CD4-positive, alpha-beta T cell (primary cell): ENCODE measurements at places on chromosomes 4 and X.

DNA sequence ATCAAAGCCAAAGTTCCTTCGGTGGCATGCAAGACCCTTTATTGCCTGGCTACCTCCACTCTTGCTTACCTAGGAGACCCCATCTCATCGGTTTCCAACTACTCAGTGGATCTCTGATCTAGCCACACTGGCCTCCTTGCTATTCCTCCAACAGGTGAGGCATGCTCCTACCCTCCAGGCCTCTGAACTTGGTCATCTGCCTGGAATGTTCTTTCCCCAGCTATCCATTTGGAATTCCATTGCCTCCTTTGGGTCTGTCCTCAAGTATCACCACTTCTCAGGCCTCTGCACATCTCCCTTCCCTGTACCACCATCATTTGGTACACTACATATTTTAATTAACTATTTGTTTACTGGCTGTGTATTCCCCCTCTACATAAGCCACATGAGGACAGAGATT is 11.2 kb downstream of the LGI2 start:
- H3K4me3 ChIP-seq = no peak overlapping the region
- H3K27ac ChIP-seq = no peak overlapping the region
- no peaks in the 10 kb centered on the region for H3K36me3 ChIP-seq
- no peak for DNase-seq

- H3K27ac ChIP-seq = no peak overlapping the region
- DNase-seq = no peak
- H3K36me3 ChIP-seq = no peaks in the 10 kb centered on the region
- H3K4me1 ChIP-seq = no peaks in the 10 kb centered on the region
- H3K27me3 ChIP-seq = peaks cover 3% of the 10 kb centered on the region
Observed at GRCh38 chr4:118904418-118904817, 15.8 kb downstream of the SYNPO2 start.

- H3K4me3 ChIP-seq = no peak overlapping the region
- no peak for DNase-seq
- H3K4me1 ChIP-seq = peaks cover 12% of the 10 kb centered on the region
- H3K27me3 ChIP-seq = no peaks in the 10 kb centered on the region
- no peak overlapping the region for H3K27ac ChIP-seq
Observed at GRCh38 chr4:88937081-88937480, 119.9 kb downstream of the FAM13A start.

DNA sequence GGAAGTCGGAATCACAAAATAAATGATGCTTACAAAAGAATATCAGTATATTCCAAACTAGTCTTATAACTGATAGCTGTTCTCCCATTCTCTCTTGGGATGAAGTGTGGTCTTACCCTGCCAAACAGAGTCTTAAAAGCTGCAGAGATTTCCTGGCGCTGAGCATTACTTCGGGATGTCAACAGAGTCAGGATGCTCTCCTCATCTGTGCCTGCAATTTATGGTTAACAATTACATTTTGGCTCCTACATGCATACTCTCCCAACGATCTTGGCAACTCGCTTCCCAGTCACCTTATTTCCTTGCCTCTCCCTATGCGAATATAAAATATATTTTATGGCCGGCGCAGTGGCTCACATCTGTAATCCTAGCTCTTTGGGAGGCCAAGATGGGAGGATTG is 12.2 kb downstream of the ANXA5 start:
- DNase-seq = no peak
- H3K27me3 ChIP-seq = no peaks in the 10 kb centered on the region
- H3K4me1 ChIP-seq = no peaks in the 10 kb centered on the region
- H3K27ac ChIP-seq = no peak overlapping the region
- H3K36me3 ChIP-seq = peaks cover 42% of the 10 kb centered on the region

- H3K27me3 ChIP-seq = no peaks in the 10 kb centered on the region
- H3K4me1 ChIP-seq = no peaks in the 10 kb centered on the region
- no peaks in the 10 kb centered on the region for H3K36me3 ChIP-seq
- no peak overlapping the region for H3K27ac ChIP-seq
- no peak for DNase-seq
Observed at GRCh38 chr4:19580095-19580494, 671.6 kb upstream of the SLIT2 start.

DNA sequence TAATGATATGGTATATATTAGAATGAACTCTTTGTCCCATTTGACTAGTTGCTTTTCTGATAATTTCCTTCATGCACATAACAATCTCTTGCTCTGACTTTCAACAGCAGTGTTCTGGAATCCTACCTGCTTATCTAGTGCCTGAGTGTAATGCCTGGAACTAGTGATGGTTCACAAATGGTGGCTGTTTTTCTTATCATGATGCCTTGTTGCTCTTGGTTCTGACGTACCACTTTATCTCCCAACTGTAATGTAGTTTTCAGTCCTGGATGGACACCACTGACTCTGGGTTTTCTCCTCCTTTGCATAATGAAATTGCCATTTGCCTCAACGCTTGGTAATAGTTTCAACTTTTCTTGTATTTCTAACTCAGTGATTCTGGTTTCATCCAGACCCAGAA is 25.5 kb upstream of the LUZP4 start:
- no peak for DNase-seq
- H3K4me1 ChIP-seq = no peaks in the 10 kb centered on the region
- no peaks in the 10 kb centered on the region for H3K27me3 ChIP-seq
- no peak overlapping the region for H3K4me3 ChIP-seq

GRCh38 chrX:134024686-134025377 is 39.4 kb upstream of the GPC3 start:
- H3K4me3 ChIP-seq = no peak overlapping the region
- no peak overlapping the region for H3K27ac ChIP-seq
- H3K36me3 ChIP-seq = no peaks in the 10 kb centered on the region
- no peak for DNase-seq
- H3K27me3 ChIP-seq = no peaks in the 10 kb centered on the region

- no peak overlapping the region for H3K27ac ChIP-seq
- H3K4me3 ChIP-seq = no peak overlapping the region
- no peak for DNase-seq
- H3K27me3 ChIP-seq = no peaks in the 10 kb centered on the region
- no peaks in the 10 kb centered on the region for H3K36me3 ChIP-seq
Observed at GRCh38 chr4:145387079-145387478, 94.6 kb upstream of the SMAD1 start.

DNA sequence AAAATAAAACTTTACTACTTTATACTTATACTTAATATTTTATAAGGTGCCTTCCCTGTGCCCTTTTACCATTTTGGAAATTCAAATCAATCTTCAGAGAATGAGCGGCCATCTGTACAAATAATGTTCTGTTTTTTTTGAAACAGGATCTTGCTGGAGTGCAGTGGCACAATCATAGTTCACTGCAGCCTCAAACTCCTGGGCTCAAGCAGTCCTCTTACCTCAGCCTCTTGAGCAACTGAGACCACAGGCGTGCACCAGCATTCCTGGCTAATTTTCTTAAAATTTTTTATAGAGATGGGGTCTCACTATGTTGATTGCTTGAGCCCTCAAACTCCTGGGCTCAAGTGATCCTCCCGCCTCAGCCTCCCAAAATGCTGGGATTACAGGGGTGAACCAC is 53.5 kb downstream of the FAM114A1 start:
- no peak overlapping the region for H3K27ac ChIP-seq
- no peak overlapping the region for H3K4me3 ChIP-seq
- H3K4me1 ChIP-seq = no peaks in the 10 kb centered on the region
- H3K27me3 ChIP-seq = no peaks in the 10 kb centered on the region

DNA sequence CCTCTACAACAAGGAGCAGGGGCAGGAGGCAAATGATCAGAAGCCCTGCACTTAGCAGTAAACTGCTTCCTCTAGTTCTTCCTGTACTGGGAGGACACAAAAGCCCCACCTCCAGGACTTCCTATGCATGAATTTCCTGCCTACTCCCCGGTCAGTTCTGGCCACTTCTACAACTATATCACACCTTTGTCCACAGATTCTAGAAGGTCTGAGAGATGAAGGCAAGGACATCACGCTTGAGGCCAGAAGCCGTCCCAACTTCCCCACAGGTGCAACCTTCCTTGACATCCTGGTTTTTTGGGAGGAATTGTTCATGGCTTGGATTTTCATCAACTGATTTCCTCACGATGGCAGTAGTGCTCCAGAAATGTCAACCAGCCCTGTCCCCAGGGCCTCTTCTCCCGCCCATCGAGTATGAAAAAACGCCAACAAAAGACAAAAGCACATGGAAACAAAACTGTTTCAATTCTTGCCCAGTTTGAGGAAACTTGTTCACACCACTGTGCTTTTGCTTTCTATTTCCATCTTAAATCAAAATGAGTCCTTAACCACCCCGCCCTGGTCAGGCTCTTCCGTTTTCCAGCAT is 206.5 kb upstream of the STK26 start:
- DNase-seq = peak; percentile 70
- peaks cover 20% of the 10 kb centered on the region for H3K4me1 ChIP-seq
- H3K27ac ChIP-seq = no peak overlapping the region
- H3K4me3 ChIP-seq = peak overlapping the region; percentile 45
- H3K27me3 ChIP-seq = no peaks in the 10 kb centered on the region

GRCh38 chrX:108090491-108091263 is 665 bp downstream of the PSMD10 start:
- DNase-seq = no peak
- peak overlapping the region; percentile 87 for H3K4me3 ChIP-seq
- peaks cover 10% of the 10 kb centered on the region for H3K36me3 ChIP-seq
- no peaks in the 10 kb centered on the region for H3K27me3 ChIP-seq
- peaks cover 11% of the 10 kb centered on the region for H3K4me1 ChIP-seq
- H3K27ac ChIP-seq = peak overlapping the region; percentile 72

DNA sequence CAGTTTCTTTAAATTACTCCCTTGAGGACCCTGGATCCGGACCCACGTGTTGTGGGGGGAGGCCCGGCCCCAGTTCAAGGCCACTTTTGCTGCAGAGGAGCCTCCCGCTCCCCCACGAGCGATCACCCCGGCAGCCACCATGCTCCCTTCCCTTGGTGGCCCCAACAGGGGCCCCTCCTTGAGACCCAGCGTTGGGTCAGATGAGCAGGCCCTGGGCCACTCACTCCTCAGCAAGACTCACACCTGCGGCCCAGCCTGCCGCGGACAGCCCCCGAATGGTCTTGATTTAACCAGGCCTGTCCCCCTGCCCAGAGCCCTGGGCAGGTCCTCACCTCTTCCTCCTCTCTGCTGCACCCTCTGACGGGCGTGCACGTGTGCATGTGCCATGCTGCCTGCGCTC is 4.3 kb downstream of the CPLX1 start:
- H3K4me1 ChIP-seq = peaks cover 11% of the 10 kb centered on the region
- H3K36me3 ChIP-seq = no peaks in the 10 kb centered on the region
- no peak overlapping the region for H3K4me3 ChIP-seq
- H3K27me3 ChIP-seq = peaks cover 36% of the 10 kb centered on the region
- no peak overlapping the region for H3K27ac ChIP-seq

- no peak overlapping the region for H3K27ac ChIP-seq
- no peak overlapping the region for H3K4me3 ChIP-seq
- no peaks in the 10 kb centered on the region for H3K36me3 ChIP-seq
- H3K4me1 ChIP-seq = no peaks in the 10 kb centered on the region
- no peak for DNase-seq
Observed at GRCh38 chrX:13620207-13620606, 32.7 kb upstream of the TCEANC start.

DNA sequence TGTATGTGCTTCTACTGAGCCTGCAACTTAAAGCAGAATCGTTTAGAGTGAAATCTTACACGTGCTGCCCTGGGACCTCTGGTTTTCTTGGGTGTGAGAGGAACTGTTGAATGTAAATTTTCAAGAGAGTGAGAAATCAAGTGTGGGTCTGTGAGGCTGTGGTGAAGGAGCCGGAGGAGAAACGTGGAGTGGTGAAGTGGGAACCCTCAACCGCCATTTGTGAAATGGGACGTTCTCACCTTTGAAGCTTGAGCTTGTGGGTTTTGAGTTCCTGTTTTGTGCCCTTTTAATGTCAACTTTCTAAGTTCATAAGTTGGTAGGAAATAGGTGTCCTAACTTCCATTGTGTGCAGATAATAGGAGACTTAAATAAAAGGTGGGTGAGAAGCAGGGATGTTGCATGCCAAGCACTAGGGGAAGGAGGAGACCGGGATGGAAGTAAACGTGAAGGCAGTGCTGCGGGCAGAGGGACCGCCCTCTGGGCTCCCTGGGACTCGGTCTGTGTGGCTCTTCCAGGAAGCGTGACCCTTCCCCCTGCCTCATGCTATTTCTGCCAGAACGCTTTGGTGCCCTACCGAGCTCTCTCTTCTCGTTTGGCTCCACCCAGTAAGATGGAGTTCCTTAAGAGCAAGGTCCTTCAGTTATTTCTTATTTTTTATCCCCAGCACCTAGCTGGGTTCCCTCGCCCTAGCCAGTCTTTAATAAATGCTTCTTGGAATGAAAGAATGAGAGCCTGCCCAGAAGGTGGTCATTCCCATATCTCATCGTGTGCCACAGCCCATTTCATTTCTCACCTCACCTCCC is 56.0 kb downstream of the TMEM131L start:
- no peak for DNase-seq
- H3K4me3 ChIP-seq = peak overlapping the region; percentile 28
- peaks cover 93% of the 10 kb centered on the region for H3K4me1 ChIP-seq
- H3K27me3 ChIP-seq = no peaks in the 10 kb centered on the region

GRCh38 chr4:139214039-139214534 is 37.1 kb upstream of the ELF2 start:
- H3K4me3 ChIP-seq = no peak overlapping the region
- no peaks in the 10 kb centered on the region for H3K36me3 ChIP-seq
- no peaks in the 10 kb centered on the region for H3K4me1 ChIP-seq
- DNase-seq = no peak
- H3K27ac ChIP-seq = no peak overlapping the region

DNA sequence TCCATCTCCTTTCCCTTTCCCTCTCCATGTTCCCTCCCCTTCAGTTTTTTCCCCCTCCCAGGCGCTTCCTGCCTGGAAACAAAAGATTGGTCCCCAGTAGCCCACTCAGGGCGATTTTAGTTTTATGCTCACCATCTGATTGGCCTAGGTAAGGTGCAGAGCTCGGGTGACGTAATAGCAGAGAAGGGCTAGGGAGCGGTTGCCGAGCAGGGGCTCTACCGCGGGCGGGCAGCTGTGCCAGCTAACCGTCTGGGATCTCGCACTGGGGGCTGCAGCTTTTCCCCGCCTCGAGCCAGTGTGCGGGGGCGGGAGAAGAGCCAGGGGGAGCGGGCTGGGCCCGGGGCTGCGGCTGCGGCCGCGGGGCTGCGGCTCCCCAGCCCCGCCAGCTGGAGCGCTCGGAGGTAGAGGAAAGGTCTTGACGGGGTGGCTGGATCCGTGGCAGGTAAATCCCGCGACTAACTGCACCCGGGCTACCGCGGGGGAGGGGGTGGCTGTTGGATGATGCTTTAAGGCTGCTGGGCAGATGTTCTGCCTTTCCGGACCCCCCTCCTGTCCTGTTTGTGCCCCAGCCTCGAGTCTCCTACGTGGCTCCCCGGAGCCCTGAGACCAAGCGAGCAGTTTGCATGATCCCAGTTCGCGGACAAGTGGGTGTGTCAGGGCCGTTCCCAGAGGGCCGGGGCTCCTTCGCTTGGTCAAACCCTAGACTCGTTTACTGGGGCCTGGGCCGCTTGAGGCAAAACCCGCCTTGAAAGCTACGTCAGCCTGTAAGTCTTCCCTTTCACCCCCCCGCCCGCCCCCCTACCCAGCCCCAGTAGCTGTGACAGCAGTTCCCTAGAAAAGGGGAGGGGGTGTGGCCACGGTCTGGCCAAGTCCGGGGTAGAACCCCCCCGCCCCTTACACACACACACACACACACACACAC is at the start of gene PAK3:
Gene PAK3 (plus strand): TSS at position 218 of the 922 bp plus-strand sequence. CDS start 26,913 bp downstream, outside the sequence.
- no peak for DNase-seq
- peaks cover 15% of the 10 kb centered on the region for H3K4me1 ChIP-seq
- no peaks in the 10 kb centered on the region for H3K36me3 ChIP-seq
- peak within 1 kb of the TSS; percentile 59 for H3K4me3 ChIP-seq
- no peak within 1 kb of the TSS for H3K27ac ChIP-seq
